NCI-H187 treated with DMSO at 0.1 percent for 48 hours (cell line): ENCODE measurements at places on chromosomes 7 and 10.

GRCh38 chr7:139355320-139355719 is 4.4 kb upstream of the LUC7L2 start:
- DNase-seq, result no peak

GRCh38 chr10:74944205-74944604 is 117.8 kb downstream of the KAT6B start:
- DNase-seq, result no peak

DNA sequence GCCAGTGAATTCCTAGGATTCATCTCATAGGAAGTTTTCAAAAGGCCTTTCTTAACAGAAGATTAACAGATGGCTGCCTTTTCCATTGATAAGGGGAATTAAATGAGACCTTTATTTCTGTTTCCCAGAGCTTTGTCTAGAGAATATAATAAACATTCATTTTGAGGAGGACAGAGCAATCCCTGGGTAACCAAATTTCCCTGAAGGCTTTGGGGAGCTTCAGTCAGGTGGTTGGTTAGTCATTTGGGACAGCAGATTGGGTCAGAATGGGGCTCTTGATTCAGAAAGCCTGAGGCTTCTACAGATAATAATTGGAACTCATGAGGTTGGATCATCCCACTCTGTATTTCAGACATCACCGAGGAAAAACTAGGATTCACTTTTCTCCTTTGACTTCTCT is 21.8 kb downstream of the MXI1 start:
- DNase-seq, result no peak

DNA sequence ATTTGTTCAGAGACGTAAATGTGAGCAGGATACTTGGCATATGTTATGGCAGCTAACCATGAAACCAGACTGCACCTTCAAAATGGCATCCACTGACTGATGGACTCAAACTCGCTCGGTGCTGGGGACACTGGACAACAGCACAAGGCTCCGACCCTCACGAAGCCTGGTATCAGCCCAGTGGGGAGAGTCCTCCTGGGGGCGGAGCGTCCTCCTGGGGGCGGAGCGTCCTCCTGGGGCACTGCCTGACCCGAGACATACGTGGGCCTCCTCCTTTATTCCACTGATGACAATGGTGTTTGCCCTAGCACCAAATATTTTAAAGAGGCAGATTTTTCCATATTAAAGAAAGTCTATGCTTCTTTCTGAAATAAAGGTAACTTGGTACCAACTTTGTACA is 39.5 kb downstream of the ESYT2 start:
- no peak for DNase-seq

GRCh38 chr10:100338434-100339036 is 8.5 kb upstream of the SCD start:
- DNase-seq, result no peak

GRCh38 chr7:130022623-130023175 is 28.5 kb downstream of the ZC3HC1 start:
- no peak for DNase-seq

DNA sequence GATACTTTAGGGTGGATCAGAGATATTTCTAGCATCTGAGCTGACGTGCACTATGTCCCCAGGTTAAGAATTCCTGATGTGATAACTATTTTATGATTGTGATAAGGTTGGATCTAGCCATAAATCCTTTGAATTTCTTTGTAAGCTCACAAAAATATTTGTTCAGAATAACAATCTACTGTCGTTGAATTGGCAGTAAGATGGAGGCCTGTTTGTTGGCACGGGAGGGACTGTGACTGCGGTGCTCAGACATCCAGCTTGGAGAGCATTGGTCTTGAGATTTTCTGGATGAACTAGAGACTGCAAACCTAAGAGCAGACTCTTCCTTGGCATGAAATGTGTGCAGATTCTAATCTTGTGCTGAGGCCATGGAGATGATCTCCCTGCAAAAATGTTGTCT is 131.1 kb downstream of the LRRC4 start:
- DNase-seq, result no peak

GRCh38 chr10:70592186-70592735 is 10.3 kb downstream of the PRF1 start:
- no peak for DNase-seq

- no peak for DNase-seq
Measured at GRCh38 chr7:49396229-49396628, 377.2 kb upstream of the VWC2 start.

GRCh38 chr10:45487735-45488134 is 113.7 kb downstream of the ALOX5 start:
- no peak for DNase-seq

- DNase-seq, result no peak
Measured at GRCh38 chr7:57177856-57178767, 45.9 kb upstream of the ZNF479 start.

- no peak for DNase-seq
Measured at GRCh38 chr7:3188946-3189345, 112.1 kb upstream of the SDK1 start.

GRCh38 chr10:69340695-69341094 is 62.4 kb downstream of the HK1 start:
- no peak for DNase-seq

GRCh38 chr7:134458806-134459698 is at the start of gene AKR1B1:
Gene AKR1B1, minus strand, starts transcription at chr7:134459100. Its CDS starts 38 bp downstream, at chr7:134459062.
- DNase-seq, result peak; percentile 62
